ENCODE measurements at places on chromosomes 7 and 10.

DNA sequence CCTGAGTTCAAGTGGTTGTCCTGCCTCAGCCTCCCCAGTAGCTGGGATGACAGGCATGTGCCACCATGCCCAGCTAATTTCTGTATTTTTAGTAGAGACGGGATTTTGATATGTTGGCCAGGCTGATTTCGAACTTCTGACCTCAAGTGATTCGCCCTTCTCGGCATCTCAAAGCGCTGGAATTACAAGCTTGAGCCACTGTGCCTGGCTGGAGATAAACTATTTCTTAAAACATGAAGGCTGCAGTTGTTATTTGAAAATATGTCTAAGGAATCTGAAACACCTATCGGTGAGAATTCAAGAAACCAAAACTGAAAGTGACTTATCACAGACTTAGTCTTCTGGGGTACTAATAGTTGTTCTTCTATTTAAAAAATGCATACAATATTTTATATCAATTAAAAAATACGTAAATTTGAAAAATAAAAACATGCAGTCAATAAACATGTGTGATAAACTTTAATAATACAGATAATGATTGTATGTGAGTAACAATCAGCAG lies 176.9 kb upstream of the PRSS58 start:
- no peak for DNase-seq

GRCh38 chr7:79692015-79692414 lies 238.5 kb upstream of the MAGI2 start:
- peak; percentile 33 for DNase-seq

DNA sequence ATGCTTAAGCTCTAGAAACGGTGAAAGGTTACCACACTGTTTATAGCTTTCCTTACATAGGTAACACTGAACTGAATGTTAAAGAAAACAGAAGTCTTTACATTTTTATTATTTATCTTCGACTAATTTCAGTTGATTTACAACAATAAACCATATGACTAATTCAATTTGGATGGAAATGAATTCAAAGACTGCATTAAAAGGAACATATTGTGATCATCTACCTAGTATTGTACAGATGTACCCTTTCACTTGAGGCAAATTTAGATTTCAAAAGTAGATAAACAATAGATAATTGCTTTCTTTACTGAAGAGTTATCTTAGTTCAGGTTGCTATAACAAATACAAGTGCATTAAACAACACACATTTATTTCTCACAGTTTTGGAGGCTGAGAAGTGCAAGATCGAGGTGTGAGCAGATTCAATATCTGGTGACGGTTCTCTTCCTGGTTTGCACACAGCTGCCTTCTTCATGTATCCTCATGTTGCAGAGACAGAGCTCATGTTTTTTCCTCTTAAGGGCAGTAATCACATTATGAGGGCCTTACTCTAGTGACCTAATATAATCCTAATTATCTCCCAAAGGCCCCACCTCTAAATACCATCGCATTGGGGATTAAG lies 15.0 kb upstream of the ARMC3 start:
- no peak for DNase-seq

DNA sequence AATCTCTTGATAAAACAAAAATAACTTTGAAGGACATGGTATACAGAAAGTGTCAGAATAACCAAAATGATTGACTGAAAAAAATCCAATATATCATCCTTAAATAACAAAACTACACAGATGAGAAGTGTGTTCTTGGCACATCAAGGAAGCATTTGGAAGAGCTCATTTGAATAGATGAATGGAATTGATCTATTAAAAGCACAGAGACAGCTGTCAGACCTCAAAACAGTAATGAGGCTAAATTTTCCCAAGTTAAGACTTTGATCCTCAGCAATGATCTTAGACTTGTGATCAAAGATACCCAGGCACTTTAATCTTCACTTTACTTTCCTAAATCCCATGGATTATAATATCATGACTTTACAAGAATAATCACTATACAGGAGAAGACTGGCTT lies 395.4 kb upstream of the NFE2L3 start:
- DNase-seq = no peak

DNA sequence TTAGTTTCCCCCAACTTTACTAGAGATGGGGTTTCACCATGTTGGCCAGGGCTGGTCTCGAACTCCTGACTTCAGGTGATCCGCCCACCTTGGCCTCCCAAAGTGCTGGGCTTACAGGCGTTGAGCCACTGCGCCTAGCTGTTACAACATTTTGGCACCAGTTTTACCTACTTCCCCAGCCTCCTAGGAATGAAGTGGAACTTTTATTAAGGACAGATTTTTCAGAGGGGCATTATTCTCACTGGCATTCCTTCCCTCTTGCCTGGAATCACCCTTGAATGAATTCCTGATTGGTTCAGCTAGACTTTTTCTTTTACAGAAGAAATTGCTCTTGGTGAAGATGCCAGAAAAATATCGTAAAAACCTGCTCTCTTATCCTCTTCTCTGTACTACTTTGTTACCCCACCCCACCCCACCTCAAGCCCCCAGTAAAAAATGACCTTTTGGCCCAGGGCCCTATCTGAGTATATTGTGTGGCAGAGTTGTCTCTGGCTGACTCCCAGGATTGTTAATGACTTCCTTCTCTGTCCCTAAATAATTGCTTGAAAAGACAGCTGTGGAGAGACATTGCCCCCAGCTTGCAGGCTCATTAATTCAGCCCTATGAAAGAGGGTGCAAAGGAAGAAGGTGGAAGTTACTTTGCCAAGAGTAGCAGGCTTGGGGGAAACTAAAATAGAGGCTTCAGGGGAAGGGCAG lies 189.6 kb downstream of the AUTS2 start:
- no peak for DNase-seq

DNA sequence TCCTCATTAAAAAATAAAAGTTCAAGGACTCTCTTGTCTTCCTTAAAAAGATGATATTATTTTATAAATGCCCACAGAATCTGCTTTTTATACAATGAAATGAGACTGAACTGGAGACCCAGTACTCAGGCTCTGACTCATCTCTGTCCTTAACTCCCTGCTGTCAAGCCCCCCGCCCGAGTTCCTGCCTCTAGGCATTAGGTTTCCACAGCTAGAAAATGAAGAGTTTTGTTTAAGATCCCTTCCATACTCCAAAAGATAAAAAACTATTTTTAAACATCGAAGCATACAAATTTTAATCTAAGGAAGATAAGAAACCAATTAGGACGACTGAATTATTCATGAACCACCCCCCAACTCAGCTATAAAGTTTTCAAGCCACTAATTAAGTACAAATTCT lies 97.7 kb upstream of the FEZF1 start:
- no peak for DNase-seq

GRCh38 chr10:49332768-49333167 lies 33.8 kb downstream of the C10orf71 start:
- no peak for DNase-seq

DNA sequence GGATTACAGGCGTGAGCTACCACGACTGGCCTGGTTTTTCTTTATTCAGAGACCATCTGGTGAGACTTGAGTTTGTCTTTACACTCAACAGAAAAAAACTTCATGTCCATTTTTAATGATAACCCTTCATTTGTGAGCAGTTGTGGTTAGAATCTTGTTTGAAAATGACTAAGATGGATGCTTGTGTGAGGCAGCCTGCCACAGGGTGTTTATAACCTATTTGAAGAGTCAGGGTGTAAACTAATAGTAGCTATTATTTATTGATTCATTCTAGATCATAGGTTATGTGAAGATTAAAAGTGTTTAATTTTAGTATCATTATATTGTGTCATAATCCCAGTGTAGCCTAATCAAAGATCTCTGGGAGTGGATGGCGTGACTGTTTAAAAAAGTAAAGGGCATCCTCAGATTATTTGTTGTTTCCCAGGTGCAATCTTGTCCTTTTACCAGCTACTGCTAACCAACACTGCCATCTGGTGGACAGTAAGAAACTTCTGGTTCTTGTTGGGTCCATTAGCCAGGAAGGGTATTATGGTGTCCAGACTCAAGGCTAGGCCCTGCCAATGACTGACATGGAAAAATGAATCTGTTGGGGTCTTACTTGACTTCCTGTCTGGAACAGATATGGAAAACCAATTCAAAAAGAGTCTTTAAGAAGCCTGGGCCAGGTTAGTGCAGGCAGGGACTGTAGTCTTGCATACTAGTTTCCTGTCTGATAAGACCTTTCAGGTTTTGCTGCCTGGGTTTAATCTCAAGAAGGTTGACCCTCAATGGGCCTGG lies 24.9 kb downstream of the NRBF2 start:
- peak; percentile 74 for DNase-seq

DNA sequence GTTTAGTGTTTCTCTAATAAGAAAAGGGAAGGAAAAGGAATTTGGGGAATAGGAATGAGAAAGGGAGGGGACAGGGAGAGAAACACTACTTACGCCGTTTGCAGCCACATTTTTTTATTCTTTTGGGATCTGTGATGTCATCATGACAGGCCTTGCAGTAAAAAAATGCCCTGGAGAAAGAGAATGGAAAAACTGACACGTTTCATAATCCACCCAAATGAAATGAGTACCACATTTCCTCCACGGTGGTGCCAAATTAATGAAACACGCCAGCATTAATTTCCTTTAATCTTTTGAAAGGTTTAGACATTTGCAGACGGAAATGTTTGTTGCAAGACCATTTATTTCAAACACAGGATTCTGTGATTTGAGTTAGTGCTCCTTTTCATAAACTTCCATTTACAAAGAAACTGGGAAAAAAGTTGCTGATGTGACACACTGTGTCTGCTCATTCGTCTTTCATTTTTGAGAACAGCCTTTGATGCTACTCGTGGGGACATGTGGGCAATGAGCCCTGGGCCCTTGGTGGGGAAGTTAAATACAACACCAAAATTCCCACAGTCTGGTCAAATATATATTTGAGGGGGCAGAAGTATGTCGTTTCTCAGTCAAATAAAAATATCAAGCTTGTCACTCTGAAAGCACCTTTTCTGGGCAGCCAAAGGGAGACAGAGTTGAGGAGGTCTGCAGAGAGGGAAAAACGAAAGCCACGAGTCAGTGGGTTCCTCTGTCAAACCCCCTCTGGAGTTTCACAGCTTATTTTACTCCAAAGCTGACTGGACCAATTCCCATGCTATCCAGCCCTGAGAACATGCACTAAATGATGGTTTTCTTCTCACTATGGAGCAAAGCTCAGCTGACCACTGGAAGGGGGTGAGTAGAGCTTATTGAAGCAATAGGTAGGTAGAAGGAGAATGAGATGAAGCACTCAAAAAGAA lies 625.5 kb downstream of the KCNMA1 start:
- DNase-seq = peak; percentile 74

GRCh38 chr7:36736090-36736898 lies 12.0 kb upstream of the AOAH start:
- DNase-seq = no peak

DNA sequence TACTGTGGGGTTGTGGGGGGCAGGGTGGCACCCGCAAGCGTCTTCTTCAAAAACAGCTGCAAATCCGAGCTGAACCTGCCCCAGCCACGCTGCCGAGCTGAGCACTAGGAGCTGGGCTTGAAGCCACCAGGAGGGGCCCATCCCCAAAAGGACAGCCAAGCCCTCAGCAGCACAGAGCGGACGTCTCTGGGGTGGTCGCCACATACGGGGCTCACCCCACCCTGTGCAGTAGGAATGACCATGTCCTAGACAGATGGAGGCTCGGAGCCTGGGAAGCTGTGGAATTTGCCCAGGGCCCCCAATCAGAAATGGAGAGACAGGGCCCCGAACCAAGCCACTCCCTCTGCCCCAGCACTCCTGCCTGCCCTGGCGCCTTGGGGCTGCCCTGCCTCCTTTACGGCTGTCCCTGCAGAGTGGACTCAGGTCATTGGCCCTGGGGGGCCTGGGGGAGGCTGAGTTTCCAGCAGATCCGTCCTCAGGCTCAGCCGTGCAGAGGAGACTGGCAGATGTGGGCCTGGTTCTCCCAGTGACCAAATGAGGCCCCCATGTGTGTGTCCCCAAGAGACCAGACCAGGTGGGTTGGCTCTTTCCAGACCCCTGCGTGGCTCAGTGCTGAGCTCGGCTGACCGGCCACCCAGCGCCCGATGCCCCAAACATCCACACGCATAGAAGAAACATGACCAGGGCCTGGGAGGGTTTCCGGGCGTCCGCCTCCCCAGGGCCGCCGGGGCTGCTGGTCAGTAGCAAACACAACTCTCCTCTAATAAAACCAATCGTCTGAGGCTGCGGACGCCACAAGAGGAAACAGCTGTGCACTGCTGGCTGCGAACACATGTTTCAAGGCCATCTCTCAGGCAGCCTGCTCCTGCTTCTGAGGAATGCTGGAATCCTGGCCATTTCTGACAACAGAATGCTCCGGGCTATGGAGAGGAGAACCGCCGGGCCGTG lies 54.9 kb downstream of the PDGFA start:
- DNase-seq = peak; percentile 77

DNA sequence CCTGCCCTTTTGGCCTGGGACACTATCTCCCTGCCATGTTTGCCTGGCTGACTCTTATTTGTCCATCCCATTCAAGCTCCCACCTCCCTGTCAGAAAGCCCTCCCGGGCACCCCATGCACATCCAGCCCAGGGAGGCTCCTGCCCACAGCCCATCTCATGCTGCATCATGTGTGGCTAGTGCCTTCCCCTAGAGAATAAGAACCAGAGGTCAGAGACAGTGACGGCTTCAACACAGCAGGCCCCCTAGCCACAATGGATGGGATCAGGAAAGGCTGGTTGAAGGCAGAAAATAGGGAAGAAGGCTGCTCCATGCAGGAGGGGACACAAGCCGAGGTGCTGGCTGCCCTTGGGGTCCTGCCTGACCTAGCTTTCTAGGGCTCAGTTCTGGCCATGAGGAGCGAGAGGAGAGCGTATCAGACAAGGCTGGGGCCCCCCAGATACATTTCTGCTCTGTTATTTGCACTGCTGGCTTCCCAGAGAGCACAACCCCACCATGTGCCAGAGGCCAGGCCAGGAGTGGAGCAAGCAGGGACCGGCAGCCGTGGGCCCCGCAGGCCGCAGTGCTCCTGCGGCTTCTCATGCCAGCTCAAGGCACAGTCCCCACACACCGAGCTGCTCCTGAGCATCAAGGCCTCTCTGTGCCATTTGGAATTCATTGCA lies 161.1 kb upstream of the ZMIZ1 start:
- DNase-seq = no peak

DNA sequence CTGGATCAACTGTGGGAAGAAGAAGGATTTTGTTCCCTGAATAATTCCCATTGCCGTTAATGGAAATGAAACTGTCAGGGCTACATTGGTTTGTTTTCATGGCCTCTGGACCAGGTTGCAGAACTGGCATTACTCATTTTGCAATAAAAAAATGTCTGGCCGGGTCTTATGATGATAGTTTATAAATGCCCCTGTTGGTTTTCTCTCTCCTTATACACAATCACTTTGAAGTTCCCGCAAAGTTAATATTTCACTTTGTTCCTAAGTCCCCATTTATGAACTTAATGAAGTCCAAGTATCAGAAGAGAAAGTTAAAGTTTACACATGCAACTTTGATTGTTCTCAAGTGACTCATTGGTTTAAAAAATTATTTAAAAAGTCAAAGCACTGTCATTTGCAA lies 150.7 kb upstream of the PRR15 start:
- DNase-seq = no peak

DNA sequence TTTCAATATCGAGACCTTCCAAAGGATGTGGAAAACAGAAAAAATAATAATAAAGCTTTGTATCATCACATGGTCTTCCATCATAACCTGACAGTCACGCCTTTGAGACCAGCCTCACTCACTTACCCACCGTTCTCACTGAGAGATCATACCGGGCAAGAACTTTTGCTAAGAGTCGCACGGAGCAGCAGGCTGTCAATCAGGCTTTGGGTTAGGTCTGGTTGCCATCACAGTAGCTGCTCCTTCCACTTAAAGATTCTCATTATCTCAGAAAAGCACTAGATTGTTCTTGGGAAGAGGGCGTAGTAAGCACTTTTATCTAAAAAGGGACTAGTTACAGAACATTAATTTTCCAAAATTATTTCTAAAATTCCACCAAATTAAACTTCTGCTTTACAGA lies 2.0 kb downstream of the RELN start:
- no peak for DNase-seq

- DNase-seq = no peak
Measured at GRCh38 chr7:114783508-114783907, 138.4 kb upstream of the MDFIC start.
